ENCODE measurements at places on chromosomes 7 and 10.

- DNase-seq: no peak
These were observed 337.7 kb upstream of the AOAH start for GRCh38 chr7:37061849-37062559.

- no peak for DNase-seq
These were observed 61.5 kb downstream of the CPVL start for GRCh38 chr7:29084832-29085231.

DNA sequence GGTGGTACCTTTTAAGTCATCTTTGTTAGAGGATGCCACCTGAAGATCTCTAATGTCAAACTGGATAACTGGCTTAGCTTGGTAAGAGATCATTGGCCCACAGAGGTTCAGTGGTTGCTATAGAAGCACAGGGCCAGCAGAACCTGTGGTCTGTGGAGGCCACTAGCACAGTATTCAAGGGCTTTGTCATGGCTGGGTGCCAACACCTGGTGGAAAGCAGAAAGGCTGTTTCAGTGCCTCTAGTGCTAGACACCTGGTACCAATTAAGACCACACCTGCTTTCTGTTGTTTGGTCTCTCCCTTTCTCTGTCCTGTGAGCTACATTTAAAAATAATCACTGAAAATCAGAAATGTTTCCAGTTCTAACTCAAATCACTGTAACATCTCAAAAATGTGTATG is 10.0 kb upstream of the PCGF5 start:
- no peak for DNase-seq

GRCh38 chr7:142413280-142414000 is 155.6 kb upstream of the PRSS58 start:
- no peak for DNase-seq

DNA sequence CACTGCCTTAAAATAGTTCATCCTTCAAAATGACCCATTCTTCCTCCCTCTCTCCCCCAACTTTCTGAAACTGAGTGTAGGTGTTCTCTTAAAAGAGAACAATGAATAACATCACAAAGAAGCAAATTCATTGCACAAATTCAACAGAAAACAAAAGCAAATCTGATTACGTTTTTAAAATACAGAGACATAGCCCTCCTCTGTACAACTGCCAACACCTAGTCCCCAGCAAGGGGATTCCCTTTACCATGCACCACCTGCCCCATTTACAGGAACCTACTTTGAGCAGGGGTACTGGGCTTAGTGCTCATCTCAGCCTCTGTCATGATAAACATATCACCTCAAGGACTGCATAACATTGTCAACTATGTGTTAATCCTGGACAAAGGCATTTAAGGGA is 302.8 kb upstream of the AOAH start:
- DNase-seq: no peak

DNA sequence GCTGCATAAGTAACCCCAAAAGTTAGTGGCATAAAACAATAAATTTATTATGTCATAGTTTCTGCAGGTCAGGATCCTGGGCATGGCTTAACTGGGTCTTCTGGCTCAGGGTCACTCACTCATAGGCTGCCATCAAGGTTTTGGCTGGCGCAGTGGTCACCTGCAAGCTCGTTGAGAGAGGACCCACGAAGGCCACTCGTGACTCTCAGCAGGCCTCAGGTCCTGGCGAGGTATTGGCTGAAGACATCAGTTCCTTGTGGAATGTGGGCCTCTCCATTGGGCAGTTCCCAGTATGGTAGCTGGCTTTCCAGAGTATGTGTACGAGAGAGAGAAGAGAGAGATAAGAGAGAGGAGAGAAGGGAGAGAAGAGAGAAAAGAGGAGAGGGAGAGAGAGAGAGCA is 138.3 kb upstream of the KLF14 start:
- DNase-seq: no peak
